Colonic mucosa (tissue), 4 donors: ENCODE measurements at places on chromosomes 11 and 22. TPM values are rescaled to one million over a fixed set of nuclear protein-coding genes. Genes with fewer than 3 reads are reported as not detected.

The SERPING1 gene
- total RNA-seq, result 57.5 TPM

The ASCL3 gene
- not detected for total RNA-seq

The OR56A1 gene
- not detected for total RNA-seq

The ATP5MG gene
- 282 TPM for total RNA-seq

The SBF2 gene
- 47.0 TPM for total RNA-seq

The CNIH2 gene
- 0.67 TPM for total RNA-seq

DNA sequence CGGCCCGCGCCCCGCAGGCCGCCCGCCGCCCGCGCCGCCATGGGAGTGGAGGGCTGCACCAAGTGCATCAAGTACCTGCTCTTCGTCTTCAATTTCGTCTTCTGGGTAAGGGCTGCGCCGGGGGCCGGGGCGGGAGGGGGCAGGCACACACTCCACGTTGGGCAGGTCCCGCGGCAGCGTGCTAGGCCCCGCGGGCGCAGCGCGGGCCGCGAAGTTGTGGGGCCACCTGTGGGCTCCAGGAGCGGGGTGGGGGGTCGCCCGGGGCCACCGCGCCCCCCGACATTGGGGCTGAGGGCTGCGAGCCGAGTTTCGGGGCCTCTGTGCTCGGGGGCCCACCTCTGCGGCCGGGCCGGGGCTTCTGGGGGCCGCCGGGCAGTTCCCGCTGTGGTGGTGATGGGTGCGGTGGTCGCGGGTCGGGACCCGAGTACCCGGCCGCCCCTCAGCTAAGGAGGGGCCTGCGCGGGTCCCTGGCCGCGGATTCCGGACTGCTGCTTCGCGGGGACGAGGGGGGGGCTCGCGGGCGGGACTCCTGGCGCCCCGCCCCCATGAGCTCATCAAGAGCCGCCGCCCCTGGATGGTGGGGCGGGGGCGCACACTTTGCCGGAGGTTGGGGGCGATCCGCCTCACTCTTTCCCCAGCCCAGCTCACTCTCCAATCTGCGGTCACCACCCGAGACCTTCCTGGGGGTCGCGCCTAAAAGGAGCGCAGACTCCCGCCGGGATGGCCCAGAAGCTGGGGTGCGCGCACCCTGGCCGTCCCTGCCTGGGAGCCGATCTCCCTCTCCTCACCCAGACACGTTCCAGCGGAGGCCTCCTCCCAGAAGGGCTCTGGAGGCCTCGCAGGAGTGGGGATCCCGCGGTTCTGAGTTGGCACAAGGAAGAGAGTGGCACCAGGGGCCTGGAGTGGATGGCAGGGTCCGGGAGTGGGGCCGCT is 667 bp downstream of the CD81 start:
- H3K36me3 ChIP-seq, result no peaks in the 10 kb centered on the region
- DNase-seq, result peak; percentile 63
- peak overlapping the region; percentile 86 for H3K27ac ChIP-seq
- H3K27me3 ChIP-seq, result no peaks in the 10 kb centered on the region
- H3K4me1 ChIP-seq, result peaks cover 25% of the 10 kb centered on the region
- H3K4me3 ChIP-seq, result peak overlapping the region; percentile 97

DNA sequence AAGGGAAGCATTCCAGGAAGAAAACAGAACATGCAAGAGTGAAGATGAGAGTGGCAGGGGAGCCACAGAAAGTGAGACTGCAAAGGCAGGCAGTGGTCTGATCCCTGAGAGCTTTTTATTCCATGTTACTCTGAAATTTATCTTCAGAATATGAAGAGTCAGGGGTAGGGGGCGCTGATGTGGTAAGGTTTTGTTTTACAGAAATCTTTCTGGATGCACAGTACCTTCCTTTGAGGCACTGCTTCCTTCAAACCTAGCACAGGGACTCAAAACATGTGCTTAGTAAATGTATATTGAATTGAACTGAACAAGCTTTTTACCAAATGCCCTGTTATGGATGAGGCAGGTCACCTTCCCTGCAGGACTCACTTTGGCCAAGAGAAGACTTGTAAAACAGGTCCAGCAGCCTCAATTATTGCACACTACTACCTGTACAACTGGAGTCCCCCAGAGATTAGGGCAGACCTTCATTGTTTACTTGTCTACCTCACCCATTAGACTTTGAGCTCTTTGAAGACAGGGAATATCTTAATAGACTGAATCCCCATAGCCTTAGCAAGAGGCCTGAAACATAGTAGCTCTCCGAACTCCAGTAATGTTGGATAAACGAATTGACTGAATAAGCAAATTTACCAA is 2.2 kb downstream of the PAK1 start:
- H3K36me3 ChIP-seq, result no peaks in the 10 kb centered on the region
- H3K27me3 ChIP-seq, result no peaks in the 10 kb centered on the region
- no peak overlapping the region for H3K4me3 ChIP-seq
- peaks cover 5% of the 10 kb centered on the region for H3K4me1 ChIP-seq
- DNase-seq, result peak; percentile 91

- no peaks in the 10 kb centered on the region for H3K4me1 ChIP-seq
- no peaks in the 10 kb centered on the region for H3K27me3 ChIP-seq
- peak overlapping the region; percentile 2 for H3K27ac ChIP-seq
- no peak for DNase-seq
- H3K36me3 ChIP-seq, result no peaks in the 10 kb centered on the region
Observed at GRCh38 chr11:114291381-114291780, 4.8 kb upstream of the NNMT start.

- no peaks in the 10 kb centered on the region for H3K36me3 ChIP-seq
- H3K27me3 ChIP-seq, result no peaks in the 10 kb centered on the region
- H3K4me1 ChIP-seq, result no peaks in the 10 kb centered on the region
- H3K4me3 ChIP-seq, result no peak overlapping the region
- no peak for DNase-seq
Observed at GRCh38 chr11:84193706-84194105, 907.5 kb upstream of the CCDC90B start.

DNA sequence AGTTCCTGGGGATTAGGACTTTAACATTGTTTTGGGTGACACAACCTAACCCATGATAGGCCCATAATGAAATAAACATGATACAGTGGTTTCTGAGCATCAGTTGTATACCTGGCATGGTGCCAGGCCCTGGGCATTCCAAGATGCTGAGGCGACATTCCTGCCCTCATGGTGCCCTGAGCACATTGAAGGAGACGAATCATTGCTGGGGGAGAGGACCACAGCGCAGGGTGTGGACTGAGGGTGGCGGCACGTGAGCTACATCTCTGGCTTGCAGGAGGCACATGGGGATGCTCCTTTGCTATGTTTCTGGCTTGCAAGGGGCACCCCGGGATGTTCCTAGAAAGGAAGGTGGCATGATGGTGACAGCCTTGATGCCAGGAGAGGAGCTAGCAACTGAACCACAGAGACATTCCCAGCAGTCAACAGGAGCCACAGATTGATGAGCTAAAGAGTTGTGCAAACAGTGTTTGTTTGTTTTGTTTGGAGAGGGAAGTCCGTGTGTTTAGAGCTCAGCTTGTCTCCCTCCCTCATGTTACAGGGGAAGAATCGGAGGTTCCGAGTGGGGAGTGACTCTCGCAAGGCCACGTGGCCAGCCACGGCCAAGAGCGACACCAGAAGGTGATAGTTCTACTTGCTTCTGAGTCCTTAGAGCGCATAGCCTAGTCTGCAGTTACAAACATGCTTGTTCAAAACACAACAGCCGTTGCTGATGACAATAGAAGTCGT is 106.4 kb downstream of the MIAT start:
- no peaks in the 10 kb centered on the region for H3K36me3 ChIP-seq
- DNase-seq, result no peak
- no peaks in the 10 kb centered on the region for H3K4me1 ChIP-seq
- H3K27me3 ChIP-seq, result no peaks in the 10 kb centered on the region
- no peak overlapping the region for H3K4me3 ChIP-seq

DNA sequence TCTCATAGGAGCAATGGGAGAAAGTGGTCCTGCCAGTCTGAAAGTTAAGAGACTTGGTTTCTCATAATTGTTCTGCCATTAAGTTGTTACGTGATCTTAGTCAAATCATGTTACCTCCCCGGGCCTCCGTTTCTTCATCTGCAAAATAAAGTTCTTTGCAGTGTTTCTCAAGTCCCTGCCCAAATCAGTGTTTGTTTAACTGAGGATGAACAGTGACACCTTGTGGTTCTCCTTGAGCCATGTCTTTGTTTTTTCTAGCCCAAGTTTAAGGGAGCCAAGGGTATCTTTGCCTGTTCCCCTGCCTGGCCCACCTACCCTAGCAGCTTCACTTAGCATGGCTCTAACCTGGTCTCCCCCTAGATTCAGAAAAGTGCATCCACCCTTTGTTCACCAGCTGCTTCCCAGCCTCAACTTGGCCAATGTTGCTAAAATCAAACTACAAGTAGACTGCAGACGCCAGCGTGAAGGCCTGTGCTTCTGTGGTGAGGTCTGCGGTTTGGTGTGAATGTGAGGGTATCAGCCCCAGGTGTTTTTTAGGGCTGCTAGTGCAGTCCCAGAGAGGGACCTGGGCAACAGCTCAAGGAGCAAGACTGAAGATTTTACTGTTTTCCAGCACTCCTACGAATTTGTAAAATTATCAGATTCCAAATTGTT is 35.5 kb downstream of the FZD4 start:
- H3K27me3 ChIP-seq, result no peaks in the 10 kb centered on the region
- no peaks in the 10 kb centered on the region for H3K36me3 ChIP-seq

- H3K27ac ChIP-seq, result no peak overlapping the region
- H3K27me3 ChIP-seq, result no peaks in the 10 kb centered on the region
- no peaks in the 10 kb centered on the region for H3K4me1 ChIP-seq
- H3K4me3 ChIP-seq, result no peak overlapping the region
- no peaks in the 10 kb centered on the region for H3K36me3 ChIP-seq
Observed at GRCh38 chr11:11884774-11885481, 43.2 kb downstream of the USP47 start.

DNA sequence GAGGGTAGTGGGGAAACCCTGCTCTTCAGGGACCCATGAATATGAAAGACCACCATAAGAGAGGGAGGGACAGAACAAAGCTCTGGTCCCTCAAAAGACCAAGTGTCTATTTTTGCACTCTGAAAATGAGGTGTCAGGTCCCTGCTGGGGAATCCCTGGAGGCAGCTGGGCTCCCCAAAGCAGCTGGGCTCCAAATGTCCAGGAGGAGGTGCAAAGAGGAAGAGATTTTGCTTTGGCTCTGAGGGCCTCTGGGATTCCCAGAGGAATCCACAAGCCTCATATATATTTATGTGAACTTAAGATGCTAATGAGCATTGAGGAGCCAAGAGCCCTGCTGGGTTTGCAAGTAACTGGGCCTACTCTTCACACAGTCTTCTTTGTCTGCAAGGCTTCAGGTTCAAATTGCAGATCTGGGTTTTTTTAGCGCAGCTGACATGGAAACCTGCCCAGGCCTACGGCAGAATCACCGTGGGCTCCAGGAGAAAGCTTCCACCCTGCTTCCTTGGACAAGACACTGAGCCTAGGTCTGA is 26.0 kb downstream of the CLMP start:
- no peaks in the 10 kb centered on the region for H3K4me1 ChIP-seq
- DNase-seq, result no peak
- H3K27ac ChIP-seq, result no peak overlapping the region
- no peak overlapping the region for H3K4me3 ChIP-seq
- H3K27me3 ChIP-seq, result no peaks in the 10 kb centered on the region

DNA sequence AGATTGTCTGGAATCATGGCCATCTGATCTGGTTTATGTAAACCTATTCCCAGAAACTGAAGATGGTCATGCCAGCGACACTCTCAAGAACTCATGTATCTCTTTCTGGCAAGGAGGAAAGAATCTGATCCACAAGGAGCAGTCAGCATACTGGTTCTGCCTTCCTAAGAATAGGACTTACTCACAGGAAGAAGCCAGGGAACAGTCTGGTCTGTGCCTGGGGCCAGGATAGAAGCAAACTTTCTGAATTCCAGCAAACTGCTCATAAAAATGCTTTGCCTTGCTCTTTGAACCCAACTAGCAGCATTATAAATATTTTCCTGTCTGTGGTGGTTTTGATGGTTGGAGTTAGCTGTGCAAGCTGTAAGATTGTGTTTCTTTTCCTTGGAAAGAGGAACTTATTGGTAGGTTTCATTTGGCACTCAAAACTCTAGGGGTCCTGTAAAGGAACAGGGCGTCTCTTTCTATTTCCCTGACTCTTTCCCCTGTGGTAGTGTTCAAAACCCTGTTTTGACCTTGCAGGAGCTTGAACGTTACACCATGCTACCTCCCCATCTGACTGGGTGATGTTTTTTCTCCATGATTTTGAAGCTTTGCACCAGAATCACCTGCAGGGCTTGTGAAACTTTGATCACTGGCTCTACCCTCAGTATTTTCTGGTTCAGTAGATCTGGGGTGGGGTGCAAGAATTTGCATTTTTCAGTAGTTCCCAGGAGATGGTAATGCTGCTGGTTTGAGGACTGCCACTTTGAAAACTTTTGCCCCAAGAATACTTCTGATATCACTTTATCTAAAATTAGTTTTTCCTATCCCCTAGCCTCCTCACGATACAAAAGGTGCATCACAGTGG is 627.8 kb upstream of the ANO5 start:
- H3K4me3 ChIP-seq, result no peak overlapping the region
- no peaks in the 10 kb centered on the region for H3K4me1 ChIP-seq
- no peaks in the 10 kb centered on the region for H3K27me3 ChIP-seq
- no peaks in the 10 kb centered on the region for H3K36me3 ChIP-seq
- no peak overlapping the region for H3K27ac ChIP-seq

GRCh38 chr11:44559207-44559939 is 6.1 kb upstream of the CD82 start:
- no peak overlapping the region for H3K4me3 ChIP-seq
- peaks cover under 1% of the 10 kb centered on the region for H3K4me1 ChIP-seq

DNA sequence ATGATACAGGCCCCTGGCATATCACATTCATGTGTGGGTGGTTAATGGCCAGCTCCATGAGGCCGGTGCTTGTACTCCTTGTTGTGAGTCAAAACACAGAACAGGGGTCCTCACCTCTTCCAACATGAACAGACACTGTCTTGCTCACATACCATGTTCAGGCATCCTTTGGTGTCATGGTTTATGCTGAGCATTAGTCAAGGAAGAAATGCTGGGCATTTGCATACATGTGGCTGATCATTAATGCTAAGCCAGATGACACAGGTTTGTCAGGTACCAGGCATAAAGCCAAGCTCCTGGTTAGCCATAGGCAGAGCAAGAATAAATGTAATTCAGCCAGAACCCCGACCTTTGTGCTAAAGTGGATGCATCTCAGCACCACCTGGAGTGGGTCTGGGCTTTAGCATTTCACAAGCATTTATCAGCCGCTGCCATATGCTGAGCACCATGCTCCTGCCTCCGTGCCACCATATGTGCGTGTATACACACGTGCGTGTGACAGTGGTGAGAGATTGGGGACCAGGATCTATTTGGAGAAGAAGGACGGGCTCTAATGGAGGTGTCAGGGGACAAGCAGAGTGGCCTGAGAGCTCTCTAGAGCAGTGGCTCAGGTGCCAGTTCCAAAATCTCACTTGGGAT is 55.0 kb downstream of the MICAL2 start:
- H3K27ac ChIP-seq, result peak overlapping the region; percentile 85
- DNase-seq, result no peak
- H3K36me3 ChIP-seq, result no peaks in the 10 kb centered on the region

DNA sequence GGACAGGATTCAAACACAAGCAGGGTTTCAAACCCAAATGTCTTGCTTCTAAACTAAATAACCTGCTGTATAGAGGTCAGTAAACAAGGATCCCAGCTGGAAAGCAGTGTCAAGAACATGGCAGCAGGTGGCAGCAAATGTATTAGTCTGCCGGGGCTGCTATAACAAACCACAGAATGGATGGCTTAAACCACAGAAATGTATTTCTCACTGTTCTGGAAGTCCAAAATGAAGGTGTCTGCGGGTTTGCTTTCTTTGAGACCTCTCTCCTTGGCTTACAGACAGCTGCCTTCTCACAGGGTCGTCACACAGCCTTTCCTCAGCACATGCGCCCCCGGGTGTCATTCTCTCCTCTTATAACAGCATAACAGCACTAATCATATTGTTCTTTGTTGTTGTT is 65.1 kb upstream of the LRRC55 start:
- H3K27me3 ChIP-seq, result no peaks in the 10 kb centered on the region
- no peak overlapping the region for H3K27ac ChIP-seq
- H3K36me3 ChIP-seq, result no peaks in the 10 kb centered on the region
- no peak overlapping the region for H3K4me3 ChIP-seq
